ENCODE measurements at places on chromosomes 1 and 21.

DNA sequence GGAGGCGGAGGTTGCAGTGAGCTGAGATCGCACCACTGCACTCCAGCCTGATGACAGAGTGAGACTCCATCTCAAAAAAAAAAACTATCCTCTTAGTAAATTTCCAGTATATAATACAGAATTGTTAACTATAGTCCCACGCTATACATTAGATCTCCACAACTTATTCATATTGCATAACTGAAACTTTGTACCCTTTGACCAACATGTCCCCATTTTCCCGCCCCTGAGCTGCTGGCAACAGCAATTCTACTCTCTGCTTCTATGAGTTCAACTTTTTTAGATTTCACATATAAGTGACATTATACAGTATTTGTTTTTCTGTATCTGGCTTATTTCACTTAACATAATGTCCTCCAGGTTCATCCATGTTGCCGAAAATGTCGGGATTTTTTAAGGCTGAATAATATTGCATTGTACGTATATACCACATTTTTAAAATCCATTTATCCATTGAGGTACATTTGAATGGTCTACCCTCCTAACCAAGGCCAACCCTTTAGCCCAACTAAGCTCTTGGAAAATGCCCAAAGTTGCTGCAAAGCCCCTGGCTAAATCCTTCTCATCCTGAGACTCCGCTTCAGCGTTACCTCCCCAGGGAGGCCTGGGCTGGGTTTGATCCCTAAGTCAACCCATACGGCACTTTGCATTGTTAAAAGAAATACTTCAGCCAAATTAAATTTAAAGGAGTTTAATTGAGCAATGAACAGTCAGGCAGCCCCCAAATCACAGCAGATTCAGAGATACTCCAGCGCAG lies 34.2 kb downstream of the NEK2 start:
- DNase-seq: no peak

GRCh38 chr1:204744107-204744779 lies 58.7 kb upstream of the LRRN2 start:
- no peak for DNase-seq

DNA sequence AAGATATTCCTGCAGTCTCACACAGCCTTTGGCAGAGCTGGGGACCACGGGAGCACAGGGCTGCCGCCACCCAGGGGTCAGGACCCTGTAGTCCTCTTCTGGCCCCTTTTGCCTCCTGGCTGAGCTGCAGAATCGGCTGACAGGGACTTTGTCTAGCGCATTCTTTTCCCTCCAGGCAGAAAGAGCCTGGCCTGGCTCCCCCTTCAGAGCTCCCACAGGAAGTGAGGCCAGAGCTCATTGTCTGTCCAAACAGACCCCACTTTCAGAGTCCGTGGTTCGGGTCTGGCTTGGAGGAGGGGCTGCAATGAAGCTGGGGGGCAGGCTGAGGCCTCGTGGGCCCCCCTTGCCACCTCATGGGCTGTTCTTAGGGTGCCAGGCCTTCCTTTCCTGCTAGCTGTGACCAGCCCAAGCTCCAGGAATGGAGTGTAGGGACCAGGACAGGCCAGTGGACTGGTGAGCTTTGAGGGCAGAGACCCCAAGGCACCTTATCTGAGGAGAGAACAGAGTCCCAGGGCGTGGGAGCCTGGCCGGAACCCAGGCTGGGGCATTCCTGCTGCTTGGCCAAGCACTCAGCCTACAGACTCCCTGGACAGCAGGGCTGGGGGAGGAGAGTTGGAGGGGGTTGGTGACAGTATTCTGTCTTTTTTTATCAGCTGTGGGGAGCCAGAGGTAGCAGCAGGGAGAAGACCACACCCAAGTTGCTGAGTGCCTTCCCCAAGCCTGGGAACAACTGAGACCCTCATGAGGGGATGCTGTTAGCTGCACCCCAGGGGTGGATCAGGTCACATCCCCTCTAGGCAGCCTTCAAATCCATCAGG lies 4.7 kb downstream of the CELSR2 start:
- DNase-seq: no peak

GRCh38 chr1:201625851-201626251 lies 86.9 kb downstream of the NAV1 start:
- DNase-seq: no peak

- no peak for DNase-seq
These were observed 95.1 kb upstream of the TSPAN2 start for GRCh38 chr1:115184260-115184950.

Measured in stimulated activated CD4-positive, alpha-beta T cell treated with anti-CD3 and anti-CD28 coated beads, Interleukin-1b, Interleukin-23, amount 100 ng/mL, for 1 hour (primary cell).